ENCODE measurements at places on chromosomes 3 and 15.

DNA sequence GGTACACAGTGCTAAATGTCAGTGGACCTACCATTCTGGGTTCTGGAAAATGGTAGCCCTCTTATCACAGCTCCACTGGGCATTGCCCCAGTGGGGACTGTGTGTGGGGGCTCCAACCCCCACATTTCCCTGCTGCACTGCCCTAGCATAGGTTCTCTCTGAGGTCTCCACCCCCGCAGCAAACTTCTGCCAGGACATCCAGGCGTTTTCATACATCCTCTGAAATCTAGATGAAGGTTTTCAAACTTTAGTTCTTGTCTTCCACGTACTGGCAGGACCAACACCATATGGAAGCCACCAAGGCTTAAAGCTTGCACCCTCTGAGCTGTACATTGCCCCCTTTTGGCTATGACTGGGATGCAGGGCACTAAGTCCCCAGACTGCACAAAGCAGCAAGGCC lies 788.2 kb upstream of the ALCAM start:
- no peak for DNase-seq

GRCh38 chr3:196063456-196063855 lies 18.4 kb downstream of the TFRC start:
- no peak for DNase-seq

GRCh38 chr3:65905771-65906170 lies 132.9 kb downstream of the MAGI1 start:
- no peak for DNase-seq

- no peak for DNase-seq
These were observed 110.2 kb downstream of the CMSS1 start for GRCh38 chr3:99927671-99928457.

GRCh38 chr3:69842351-69842750 lies 103.1 kb downstream of the MITF start:
- DNase-seq, result no peak

- DNase-seq, result no peak
These were observed 315.7 kb downstream of the MAGI1 start for GRCh38 chr3:65723011-65723410.

GRCh38 chr15:78624651-78625590 lies 4.1 kb upstream of the CHRNA3 start:
- no peak for DNase-seq

Measured in NCI-H2171 treated with DMSO at 0.1 percent for 48 hours (cell line).